Right kidney (tissue), 9 donors: ENCODE measurements at places on chromosomes 5 and 9.
A peak's percentile ranks its signal among the peaks of the same experiment; 100 is the strongest.

DNA sequence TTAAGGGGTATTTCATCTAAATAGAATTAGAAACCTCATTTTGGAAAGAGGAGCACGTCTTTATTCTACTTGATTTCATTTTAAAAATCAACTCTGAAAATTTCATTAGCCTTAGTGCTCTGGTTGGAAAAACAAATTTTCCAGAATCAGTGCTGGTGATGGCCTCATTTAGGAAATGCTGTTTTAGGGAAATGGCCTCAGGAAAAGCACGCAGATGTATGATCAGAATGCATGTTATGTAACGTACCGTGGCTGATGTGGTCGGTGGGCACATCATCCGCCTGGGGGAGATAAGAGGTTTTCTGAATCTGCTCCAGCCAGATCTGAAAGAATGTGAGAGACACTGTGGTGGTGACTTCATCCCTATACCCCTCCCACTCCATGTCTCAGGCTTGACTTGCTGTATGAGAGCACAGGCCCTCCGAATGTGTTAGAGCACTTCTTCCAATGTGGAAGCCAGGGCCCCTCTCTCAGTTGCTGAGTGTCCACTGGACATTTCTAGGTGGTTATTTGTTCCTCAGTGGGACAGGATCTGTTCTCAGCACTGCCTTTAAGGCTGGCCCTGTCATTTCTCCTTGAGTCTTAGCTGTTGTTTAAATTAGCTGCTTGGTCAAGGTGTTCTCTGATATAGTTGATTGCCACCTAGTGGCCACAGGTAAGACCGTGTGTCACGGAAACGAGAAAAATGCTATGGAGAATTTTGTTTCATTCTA is 96.5 kb downstream of the ARHGAP26 start:
- DNase-seq: peak; percentile 50

- no peak for DNase-seq
These were observed 128.0 kb downstream of the SPATA31D1 start for GRCh38 chr9:82116556-82116955.

DNA sequence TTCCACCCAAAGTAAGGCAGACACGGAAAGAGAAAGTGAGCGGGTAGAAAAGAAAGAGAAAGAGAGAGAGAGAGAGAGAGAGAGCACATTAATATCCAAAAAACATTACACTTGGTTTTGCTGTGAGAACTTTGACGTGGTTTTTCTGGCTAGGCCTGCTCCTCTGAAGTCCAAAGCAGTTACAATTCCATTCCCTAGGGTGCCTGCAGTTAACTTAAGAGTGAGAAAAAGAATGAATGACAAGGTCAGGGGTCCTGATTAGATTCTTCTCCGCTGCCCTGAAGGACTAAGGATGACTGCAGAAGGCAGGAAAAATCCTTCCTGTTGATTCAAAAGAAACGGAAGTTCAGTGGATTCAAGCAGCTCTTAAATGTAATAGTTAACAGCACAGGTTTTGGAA is 589.8 kb downstream of the PRELID2 start:
- DNase-seq: no peak

DNA sequence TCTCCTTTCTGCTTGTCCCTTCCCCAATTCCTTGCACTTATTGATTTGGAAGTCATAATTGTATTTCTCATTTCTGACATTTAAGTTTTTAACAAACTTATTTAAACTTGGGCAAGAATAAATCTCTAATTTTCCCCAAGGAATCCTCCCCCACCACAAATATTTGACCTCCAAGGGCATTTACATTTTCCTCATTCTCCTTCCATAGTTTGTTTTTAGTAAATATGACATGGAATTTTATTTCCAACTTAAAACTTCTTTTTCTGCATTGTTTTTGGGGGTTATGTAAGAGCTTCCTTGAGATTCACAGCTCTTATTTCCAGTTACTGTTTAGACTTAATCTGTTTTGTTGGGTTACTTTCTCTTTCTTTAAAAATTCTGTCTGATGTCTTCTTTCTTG is 64.9 kb downstream of the ZNF618 start:
- no peak for DNase-seq

DNA sequence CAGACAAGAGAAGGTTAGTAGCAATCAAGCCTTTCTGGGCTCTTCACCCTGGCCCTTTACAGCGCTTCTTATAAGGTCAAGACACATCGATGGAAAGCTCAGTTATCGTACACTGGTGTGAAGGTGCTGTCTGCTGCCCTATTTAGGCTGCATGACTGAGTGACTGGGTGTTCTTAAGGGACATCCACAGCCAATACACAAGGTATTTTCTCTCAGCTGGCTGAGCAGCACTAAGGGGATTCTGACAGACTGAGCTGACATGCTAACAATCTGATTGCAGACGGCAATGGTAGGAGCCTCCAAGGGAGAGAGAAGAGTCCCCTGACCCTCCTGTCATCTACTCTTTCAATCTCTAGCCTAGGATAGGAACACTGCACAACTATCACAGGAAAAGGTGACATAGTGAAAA is 577.9 kb downstream of the ISL1 start:
- DNase-seq: no peak

GRCh38 chr5:107869438-107870115 is 198.8 kb upstream of the EFNA5 start:
- no peak for DNase-seq

DNA sequence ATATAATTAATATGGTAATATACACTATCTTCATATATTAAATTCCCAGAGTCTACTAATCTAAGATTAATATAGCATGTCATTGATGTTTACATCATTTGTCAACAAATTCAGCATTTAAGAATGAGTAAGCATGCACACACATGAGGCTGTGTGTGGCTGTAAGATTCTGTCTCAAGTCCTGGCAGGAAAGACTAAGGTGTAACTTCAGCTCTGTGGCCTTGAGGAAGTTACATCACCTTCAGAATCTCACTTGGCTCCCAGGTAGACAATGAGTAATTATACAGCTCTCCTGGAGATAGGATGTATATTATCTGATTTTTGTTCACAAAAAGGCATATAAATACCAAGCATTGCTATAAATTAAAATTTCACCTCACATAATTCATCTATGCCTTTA is 119.4 kb upstream of the IQGAP2 start:
- no peak for DNase-seq

- peak; percentile 19 for DNase-seq
These were observed 159.9 kb downstream of the TSSK1B start for GRCh38 chr5:113274836-113275414.

DNA sequence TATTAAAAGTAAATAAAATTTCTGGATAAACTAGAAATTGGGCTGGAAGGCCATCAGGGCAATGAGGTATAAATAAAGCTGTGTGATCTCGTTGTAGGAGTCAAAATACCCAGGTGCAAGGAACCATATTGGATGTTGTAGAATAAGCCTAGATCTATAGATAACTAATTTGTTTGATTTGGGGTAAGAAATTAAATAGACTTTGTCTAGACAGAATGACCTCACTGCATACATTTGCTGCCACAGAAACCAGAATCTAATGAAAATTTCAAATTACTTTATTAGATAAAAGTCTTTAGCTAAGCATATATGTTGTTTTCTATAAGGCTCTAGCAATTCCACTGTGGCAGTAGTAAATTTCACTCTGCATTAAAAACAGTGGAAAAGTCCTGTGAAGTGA is 225.2 kb upstream of the ITGA1 start:
- DNase-seq: no peak

GRCh38 chr9:104776797-104777196 is 12.9 kb downstream of the NIPSNAP3B start:
- DNase-seq: no peak

GRCh38 chr5:59756373-59757035 is 137.0 kb downstream of the PDE4D start:
- DNase-seq: no peak

DNA sequence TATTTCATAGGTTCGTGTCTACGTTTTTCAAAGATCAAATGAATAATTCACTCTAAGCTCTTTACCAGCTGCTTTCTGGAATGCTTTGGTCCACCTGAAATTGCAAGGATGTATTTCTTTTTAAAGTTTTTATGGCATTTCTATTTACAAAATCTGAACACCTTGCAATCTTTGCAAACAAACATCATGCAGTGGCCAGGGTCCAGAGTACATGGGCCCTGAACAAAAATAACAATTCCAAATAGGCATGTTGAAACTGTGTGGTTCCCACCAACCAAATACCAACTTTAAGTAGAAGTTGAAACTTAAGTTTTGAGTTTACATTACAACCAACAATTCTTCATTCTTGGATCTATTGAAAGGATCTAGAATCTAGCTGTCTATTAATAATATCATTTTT is 180.1 kb upstream of the FTMT start:
- no peak for DNase-seq

DNA sequence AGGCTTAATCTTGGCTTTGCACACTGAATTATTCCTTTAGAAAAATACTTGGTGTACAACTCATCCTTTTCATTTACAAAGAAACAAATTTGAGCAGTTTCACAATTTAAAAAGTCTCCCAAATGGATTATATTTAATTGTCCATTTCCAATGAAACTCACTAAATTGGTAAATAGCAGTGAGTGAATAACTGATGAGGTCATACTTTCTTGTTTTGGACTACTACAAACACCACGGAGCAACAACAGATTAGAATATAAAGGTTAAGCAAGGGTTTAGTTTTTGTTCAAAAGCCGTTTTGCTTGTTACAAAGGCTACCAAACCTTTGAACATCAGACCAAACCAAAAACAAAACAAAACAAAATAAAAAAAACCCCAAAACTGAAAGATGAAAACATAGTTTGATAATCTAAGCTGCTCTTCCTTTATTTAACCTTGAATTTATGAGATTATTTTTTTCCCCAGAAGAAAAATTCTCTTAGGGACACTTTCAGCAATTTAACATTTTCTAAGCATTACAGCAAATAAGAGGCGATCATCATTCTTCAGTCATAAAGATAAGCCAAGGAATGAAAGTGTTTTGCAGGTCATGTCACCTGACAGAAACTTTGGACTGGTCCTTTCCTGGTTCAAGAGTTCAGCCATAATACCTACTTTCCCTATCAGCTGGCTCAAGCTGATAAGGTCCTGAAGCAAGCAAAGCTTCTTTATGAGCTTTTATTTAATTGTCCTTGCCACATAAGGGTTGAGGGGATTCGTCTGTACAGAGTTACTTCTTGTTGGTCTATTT is 99.7 kb upstream of the CDKN2B start:
- DNase-seq: no peak

DNA sequence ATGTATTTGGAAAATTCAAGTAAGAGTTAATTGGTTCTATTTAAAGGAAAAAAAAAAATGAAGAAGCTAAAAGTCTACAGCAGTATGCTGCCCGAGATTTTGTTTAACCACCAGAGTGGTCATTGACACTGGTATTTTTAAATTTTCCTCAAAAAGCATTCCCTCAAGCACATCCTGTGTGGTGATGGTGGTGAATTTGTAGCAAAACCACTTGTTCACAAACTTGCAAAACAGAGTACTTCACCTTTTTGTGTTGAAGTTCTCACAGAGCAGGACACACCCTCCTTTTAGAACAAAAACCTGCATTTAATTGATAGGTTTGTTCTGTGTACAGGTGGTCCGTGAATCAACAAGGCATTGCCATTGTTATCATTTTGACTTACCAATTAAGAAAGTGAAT is 374.2 kb downstream of the EFNA5 start:
- DNase-seq: no peak

DNA sequence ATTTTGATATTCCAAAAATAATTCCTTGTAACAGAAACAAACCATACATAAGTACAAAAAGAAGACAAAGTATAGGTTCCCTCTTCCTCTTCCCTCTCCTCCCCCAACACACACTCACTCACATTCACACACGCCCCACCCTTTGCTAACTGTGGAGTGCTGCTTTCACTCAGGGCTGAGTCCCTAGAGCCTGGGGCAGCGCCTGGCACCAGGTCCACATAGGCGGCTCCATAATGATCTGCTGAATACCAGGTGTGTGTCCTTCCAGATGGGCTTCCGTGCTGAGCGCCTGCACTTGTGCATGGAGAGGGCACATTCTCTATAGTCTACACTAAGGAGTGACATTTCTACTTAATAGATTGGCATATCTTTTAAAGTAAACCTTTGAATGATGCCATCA is 3.7 kb downstream of the SEMA4D start:
- DNase-seq: no peak

- DNase-seq: no peak
These were observed 14.7 kb upstream of the ADAMTS19 start for GRCh38 chr5:129445379-129445778.

DNA sequence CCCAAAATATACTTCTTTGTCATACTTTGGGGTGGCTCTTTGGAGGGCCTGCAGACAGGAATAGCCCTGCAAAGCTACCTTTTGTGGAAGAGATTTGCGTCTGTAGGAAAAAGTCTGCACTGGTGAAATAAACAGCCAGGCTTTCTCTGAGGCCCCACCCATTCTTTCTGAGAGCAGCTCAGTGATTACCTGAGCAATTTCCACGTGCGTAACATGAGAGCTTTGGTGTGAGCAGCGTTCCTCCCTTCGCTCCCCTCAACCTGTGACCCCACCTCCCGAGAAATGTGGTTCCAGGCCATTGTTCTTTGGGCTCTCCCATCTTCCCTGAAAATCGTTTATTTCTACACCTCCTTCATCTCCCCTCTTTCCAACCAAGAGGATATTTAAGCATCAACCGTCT is 23.8 kb upstream of the FBP1 start:
- DNase-seq: no peak

DNA sequence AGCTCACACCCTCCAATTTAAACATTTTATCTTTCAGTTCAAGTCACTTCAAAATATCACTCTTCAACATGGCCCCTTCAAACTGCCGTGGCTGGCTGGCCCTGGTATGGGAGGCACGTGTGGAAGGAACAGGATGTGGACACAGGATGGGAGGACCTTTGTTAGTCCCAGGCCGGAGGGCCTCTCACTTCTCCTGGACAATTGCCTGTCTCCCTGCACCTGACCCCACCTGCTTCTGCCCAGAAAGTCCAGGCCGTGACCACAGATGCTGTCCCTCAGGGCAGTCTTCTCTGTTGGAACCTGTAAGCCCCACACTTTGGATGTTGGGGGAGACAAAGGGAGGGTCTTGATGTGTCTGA is 19.4 kb downstream of the AMBP start:
- no peak for DNase-seq

DNA sequence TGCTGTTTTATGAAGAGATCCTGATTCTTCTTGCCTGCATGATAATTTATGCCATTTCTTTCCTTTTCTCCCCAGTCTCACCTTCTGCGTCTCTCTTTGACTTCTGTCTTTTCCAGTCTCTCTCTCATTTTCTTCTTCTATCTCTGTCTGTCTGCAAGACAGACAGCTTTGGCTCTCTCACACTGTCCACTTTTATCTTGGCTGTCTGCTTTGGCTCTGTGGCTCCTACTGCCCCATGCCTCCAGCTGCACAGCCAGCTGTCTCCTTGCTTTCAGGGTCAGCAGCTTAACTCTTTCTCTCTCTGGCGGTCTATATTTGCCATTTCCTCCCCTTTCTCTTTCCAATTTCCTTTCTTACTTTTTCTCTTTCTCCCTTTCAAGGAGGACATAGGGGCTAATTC is 971.1 kb upstream of the COX7C start:
- no peak for DNase-seq

- peak; percentile 59 for DNase-seq
These were observed 62.3 kb downstream of the RAPGEF1 start for GRCh38 chr9:131677444-131678180.
